Activated CD4-positive, alpha-beta T cell treated with anti-CD3 and anti-CD28 coated beads, Interleukin-2, amount 50 U/mL, for 48 hours (primary cell): ENCODE measurements at places on chromosomes 5 and 9.

DNA sequence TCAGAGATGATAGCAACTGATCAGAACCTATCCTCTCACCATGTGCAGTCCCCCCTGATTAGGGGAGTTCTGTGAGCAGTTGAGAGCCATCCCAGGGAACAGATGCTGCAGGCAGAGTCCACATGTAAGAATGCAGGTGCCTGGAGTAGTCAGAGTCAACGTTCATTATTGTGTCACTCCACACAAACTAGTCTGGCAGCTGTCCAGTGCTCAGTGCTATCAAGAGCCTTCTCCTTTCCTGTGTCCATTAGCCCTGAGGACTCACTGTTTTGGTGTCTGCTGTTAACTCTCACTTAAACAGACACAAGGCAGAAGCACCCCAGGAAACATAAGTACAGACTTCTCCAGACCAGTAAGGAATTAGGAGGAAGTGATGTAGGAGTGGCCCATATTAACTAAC, 2.5 kb downstream of the SH3TC2 start:
- no peak for DNase-seq

- DNase-seq: no peak
Measured at GRCh38 chr9:70954126-70954525, 167.3 kb downstream of the TRPM3 start.

DNA sequence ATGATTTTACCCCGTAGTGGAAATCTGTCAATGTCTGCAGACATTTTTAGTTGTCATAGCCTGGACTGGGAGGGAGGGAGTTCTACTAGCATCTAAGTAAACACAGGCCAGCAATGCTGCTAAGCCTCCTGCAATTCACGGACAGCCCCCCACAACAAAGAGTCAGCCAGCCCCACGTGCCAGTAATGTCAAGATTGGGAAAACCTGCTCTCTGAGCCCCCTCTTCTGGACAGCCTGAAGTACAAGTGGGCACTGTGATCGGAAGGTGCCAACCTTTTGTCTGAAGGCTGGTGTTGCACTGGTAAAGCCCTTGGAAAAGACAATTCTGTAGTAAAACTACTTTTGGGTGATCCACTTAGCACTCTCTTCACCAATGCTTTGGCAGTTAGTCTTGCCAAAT, 154.5 kb downstream of the TARS1 start:
- no peak for DNase-seq

- no peak for DNase-seq
Measured at GRCh38 chr5:59905188-59905587, 11.7 kb upstream of the PDE4D start.

DNA sequence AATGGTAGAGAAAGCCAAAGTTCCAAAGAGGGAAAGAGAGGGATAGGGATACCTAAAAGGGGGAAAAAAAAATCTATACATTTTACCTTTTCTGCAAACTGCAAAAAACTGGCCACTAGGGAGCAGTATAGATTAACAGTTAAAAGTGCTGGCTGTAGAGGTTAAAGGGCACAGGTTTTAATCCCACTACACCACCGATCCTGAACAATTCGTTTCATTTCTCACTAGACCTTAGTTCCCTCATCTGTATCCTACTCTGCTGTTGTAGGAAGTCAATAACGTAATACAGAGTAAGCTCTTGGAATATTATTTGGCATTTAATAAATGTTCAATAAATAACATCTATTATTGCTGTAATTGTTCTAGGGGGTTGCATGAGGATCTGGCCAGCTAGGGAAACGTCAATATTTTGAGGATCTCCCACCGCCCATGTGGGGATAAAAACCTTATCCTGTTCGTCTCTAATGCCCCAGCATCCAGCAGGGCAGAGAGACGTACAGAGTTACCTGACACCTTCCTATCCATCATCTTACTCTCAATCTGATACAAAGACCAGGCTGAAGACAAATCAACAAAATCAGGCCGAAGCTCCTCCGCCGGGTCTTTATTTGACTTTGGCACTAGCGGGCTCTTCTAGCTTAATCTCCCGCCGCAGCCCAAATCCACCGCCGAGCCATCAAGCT, 757 bp downstream of the CDC26 start:
- no peak for DNase-seq

- no peak for DNase-seq
Measured at GRCh38 chr5:180594311-180595045, 3.2 kb upstream of the SCGB3A1 start.

DNA sequence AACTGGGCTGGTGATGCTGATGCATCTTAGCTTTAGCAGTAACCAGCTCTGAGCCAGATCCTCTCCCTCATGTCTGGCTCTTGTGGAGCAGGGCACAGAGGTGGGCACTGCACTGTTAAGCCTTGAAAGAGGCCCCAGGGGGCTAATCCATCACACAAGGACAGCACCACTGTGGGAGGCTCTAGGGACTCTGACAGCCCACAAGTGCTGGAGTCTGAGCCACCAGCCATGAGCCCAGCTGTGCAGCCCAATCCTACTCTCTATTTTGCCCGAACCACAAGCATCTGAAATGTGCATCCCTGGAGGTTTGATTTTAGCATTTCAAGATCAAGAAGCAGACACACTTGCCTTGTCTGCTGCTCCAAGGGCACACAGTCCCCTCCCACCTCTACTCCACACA, 407.1 kb upstream of the TRPC7 start:
- no peak for DNase-seq

- DNase-seq: peak; percentile 8
Measured at GRCh38 chr9:928363-929042, 48.0 kb upstream of the DMRT3 start.

DNA sequence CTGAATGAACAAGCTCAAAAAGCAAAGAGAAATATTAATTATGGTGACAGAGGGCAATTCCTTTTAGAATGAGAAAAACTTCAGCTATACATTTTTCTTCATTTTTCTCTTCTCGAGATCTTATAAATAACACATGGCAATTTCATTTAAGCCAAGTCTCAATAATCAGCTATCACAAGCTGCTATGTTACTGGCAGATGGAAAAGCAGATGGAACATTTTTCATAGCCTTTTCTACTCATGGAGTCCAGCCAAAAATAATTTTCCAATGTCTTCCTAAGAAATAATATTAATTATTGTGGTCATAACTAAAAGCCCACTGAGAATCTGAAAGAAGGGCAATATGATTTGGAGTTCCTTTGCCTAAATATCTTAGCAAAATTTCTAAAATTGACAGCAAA, 35.6 kb downstream of the SKIC3 start:
- no peak for DNase-seq

DNA sequence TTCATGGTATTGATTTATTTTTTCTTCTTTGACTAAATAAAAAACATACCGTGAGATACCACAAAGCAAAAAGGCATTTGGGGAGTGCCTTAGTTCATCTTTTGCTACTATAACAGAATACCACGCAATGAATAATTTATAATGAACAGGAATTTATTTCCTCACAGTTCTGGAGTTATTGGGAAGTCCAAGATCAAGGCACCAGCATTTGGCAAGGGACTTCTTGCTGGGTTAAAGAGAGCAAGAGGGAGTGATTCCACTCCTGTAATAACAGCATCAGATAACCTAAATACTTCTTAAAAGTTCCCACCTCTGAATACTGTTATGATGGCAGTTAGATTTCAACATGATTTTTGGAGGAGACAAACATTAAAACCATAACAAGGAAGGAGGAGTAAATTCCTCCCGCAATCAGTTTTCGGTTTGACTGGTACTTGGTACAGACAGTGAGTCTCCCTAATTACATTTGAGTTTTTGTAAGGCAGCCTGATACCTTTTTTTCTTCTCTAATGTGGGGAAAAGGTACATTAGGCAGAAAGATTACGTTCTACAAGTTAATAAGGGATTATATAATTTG, 8.8 kb upstream of the OMD start:
- DNase-seq: no peak

DNA sequence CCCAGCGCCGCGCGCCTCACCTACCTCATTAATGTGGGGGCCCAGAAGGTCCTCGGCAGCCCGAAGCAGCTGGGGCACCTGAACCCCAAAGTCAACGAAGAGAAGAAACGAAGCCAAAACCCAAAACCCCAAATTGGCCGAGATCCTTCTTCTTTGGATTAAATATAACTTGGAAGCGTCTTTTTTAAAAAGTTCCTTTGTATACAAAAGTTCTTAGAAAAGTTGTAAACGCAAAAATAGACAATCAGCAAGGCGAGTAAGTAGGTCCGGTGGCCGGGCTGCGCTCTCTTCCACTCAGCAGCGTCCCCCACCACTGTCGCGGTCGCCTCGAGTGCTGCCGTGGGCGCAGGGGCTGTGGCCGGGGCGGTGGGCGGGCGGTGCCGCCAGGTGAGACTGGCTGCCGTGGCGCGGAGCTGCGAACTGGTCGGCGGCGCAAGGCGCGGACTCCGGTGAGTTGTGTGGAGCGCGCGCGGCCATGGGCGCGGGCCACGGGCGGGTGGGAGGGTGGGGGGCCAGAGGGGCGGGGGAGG, 360 bp downstream of the KLF4 start:
- DNase-seq: no peak

GRCh38 chr5:67255881-67256280, 59.3 kb upstream of the CD180 start:
- DNase-seq: no peak

- no peak for DNase-seq
Measured at GRCh38 chr5:74251141-74252035, 389.1 kb downstream of the ENC1 start.

DNA sequence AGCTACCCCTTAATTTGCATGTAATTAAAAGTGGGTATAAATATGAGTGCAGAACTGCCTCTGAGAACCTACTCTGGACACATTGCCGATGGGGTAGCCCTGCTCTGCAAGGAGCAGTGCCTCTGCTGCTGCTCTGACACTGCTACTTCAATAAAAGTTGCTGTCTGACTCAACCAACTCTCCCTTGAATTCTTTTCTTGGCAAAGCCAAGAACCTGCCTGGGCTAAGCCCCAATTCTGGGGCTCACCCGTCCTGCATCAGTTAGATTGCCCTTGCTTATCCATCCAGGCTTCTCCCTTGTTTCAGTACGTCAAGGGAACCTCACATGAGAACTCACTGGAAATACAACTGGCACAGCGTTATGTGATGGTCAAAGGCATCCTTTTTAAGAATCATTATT, 44.1 kb downstream of the FBXL7 start:
- DNase-seq: no peak

- no peak for DNase-seq
Measured at GRCh38 chr5:90095292-90096060, 314.1 kb downstream of the CETN3 start.

- no peak for DNase-seq
Measured at GRCh38 chr5:147360816-147361215, 126.0 kb downstream of the STK32A start.

DNA sequence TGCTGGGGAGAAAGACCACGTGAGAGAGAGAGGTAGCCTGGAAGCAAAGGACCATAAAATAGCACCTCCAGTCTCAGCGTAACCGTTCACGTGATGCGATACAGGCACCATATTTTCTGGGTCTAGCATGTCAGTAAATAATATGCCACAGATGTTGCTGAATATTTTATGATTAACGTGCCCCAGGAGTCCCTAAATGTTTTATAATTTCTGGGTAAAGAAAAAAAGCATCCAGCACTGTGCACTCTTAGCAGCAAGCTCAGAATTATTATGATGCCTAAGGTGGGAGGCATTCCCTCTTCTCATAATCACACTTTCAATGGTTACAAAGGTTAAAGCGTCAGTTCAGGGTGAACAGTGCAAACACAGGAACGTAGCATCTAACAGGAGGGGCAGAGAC, 121.8 kb downstream of the CAVIN4 start:
- DNase-seq: no peak

- no peak for DNase-seq
Measured at GRCh38 chr5:42636946-42637345, 119.7 kb upstream of the CCDC152 start.

- no peak for DNase-seq
Measured at GRCh38 chr9:105881021-105881420, 186.7 kb downstream of the TMEM38B start.

DNA sequence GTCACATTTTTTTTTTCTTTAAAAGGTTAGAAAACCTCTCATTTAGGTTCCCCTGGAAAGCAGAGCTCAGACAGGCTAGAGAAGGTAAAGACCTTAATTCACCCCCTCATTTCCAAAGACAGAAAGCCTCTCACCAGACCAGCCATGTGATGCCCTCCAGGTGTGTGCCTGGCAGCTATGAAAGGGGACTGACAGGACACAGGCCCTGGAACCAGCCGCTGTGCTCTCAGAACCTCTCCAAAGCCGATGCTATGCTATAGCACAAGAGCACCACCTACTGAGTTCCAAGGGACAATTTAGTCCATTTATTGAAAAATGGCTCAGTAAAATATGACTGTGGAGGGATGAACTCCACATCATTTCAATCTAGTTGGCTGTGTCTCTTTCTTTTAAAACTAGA, 48.8 kb downstream of the FANCC start:
- no peak for DNase-seq

- no peak for DNase-seq
Measured at GRCh38 chr9:8845376-8845775, 1045.8 kb upstream of the DMAC1 start.

DNA sequence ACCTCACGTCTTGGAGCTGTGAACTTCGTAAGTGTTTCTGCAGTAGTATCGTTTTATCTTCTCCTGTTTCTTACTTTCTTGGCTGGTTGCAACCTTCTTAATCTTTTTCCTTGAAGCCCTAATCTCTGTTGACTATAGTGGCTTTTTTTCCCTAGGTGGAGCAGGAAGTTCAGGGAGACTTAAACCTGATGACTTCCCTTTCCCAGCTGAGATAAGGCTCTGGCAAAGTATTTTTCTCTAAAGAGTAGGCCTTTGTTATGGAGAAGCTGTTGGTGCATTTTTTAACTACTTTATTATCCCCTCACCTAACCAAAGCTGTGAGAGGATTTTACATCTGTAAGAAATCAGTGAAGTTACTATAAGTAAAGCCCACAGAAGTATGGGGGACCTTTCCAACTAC, 723.1 kb upstream of the RIOK2 start:
- no peak for DNase-seq

GRCh38 chr5:157130925-157131324, 11.7 kb downstream of the MED7 start:
- DNase-seq: no peak

DNA sequence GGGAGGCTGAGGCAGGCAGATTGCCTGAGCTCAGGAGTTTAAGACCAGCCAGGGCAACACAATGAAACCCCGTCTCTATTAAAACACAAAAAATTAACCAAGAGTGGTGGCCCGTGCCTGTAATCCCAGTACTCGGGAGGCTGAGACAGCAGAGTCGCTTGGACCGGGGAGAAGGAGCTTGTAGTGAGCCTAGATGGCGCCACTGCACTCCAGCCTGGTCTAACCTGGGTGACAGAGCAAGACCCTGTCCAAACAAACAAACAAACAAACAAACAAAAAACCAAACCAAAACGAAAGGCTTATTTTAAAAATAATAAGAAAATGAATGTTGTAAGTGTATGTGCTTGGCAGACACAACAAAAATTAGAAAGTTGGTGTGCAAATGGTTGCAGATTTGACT, 536.3 kb upstream of the PTPRD start:
- DNase-seq: no peak

GRCh38 chr9:130321539-130321938, 56.0 kb downstream of the HMCN2 start:
- DNase-seq: no peak

DNA sequence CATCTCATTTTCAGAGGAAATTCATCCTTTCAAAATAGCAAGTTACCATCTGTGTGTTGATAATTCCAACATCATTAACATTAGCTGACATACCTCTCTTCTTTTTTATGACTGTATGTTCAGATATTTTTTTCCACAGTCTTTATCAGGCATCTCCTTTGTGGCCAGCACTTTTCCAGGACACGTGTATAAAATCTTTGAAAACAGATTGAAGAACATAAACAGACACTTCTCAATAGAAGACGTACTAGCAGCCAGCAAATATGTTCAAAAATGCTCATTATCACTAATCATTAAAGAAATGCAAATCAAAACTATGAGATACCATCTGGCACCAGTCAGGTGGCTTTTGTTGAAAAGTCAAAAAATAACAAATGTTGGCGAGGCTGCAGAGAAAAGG, 734.3 kb downstream of the SEMA5A start:
- no peak for DNase-seq
